NCI-H2227 treated with DMSO at 0.1 percent for 48 hours (cell line): ENCODE measurements at places on chromosomes 1 and 21.

DNA sequence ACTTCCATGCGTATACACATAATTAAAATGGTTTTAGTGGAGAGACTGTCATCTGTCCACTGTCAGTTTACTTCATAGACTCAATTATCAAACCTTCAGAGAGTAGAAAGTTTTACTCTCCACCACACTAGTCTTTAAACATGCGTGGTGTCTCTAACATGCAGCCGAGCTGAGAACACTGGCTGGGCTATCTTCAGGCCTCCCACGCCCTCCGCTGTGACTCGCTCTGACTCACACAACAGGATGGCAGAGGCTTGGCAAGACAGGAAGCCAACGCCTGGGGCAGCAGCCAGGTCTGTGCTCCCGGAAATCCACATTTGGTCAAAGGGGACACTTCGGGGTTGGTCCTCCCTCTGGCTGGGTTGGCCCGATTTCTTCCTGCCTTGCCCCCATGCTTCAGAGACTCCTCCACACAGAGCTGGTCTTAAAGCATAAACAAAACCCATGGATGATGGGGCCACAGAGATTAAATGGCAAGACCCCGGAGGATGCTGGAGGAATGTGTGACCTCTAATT, 22.7 kb upstream of the IFNGR2 start:
- no peak for DNase-seq

DNA sequence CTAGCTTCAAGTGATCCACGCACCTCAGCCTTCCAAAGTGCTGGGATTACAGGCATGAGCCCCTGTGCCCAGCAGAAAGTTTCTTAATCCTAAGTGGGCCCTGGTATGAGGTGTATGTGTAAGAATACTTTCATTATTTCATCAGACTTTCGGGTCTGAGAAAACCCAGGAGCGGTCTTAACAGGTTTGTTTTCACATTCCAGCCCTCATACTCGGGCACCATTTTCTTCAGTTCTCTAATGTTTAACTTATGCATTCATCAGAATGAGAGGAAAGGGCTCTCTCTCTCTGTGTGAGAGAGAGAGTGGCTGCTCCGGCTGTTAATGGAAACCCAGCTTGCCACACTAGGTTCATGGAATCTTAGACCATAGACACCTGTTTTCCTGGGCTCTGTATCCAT, 4.2 kb upstream of the PADI1 start:
- no peak for DNase-seq

DNA sequence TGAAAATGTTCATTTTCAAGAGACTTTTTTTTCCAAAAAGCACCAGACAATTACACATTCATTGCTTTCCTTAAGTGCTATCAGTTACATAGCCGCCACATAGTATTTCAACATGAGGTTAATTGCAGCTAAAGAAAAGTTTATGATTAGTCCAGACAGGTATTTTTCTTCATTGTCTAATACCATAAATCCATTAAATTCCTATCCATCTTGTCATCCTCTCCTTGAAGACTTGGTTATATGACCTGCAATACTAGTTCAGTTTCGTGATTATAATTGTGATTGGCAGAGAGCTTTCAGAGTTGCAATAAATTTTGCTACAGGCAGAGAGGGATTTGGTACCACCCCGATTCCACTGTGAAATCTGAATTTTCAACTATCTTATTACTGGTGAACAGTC, 437.7 kb downstream of the GPATCH2 start:
- DNase-seq: no peak

- no peak for DNase-seq
These were observed 28.9 kb downstream of the RNF2 start for GRCh38 chr1:185074307-185074706.

- no peak for DNase-seq
These were observed 152.9 kb downstream of the NPHP4 start for GRCh38 chr1:5839161-5839880.

DNA sequence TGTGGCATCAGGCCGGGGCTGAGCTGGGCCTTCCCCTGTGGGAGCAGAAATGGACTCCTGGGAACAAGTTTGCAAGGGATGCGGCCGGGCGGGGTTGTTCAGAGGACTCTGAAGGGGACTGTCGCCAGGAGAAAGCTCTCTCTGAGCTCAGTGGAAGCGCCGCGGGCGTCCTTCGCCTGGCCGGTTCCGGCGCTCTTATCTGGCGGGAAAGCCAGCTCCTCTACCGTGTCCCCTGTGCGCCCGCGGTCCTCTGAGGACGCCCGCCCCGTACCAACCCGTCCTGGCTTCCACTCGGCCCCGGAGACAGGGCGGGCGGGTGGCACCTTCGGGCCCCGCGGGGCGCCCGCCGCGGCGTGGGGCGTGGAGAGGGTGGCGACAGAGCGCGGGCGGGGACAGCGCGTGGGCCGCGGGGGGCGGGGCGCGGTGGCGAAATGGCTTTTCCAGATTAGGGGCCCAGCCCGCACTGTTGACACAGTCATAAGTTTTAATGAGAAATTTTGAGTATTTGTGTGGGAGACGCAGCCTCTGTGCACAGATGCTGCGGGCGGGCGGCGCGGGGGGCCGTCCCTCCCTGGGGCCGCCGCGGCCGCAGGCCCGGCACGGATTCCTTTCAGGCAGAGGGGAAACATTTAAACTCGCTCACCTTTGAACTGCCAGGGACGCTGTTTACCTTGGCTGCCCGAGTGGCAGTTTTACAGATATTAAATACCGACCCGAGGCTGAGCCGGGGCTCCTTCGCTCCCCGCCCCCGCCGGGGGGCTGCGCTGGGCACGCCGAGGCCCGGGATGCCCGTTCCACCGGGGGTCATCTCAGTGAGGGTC, 70.2 kb downstream of the FOXD2 start:
- peak; percentile 30 for DNase-seq

DNA sequence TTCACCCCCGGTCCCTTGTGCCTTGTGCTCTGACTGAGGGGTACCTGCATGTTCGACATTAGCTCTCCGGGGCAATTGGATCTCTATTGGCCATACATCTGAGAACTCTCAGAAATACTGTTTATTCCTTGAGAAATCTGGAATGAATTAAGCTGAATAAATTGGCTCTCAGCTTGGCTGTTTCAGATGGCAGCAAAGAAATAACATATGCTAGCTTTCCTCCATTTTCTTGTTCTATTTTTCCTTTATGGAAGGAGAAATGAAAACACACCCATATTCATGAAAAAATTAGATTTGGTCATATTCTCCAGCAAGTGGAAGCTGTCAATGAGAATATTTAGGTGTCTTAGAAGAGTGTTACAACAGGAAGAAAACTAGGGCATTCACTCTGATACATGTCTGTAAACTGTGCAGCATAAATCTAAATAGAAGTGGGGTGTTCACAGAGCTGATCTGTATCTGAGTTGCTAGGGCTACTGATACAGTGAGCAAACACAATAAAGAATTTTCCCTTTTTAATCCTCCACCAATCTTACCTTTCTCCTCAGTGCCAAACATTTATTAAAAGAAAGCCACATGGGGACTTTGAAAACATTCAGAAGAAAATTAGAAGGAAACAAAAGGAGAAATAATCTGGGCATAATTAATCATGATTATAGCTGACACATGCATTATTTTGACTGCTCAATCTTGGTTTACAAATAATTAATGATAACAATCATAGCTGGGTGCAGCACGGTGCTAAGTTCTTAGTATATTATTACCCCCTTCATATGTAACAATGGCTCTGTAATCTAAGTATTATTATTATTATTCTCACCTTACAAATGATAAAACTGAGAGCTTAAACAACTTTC, 671.9 kb upstream of the USP24 start:
- DNase-seq: no peak

DNA sequence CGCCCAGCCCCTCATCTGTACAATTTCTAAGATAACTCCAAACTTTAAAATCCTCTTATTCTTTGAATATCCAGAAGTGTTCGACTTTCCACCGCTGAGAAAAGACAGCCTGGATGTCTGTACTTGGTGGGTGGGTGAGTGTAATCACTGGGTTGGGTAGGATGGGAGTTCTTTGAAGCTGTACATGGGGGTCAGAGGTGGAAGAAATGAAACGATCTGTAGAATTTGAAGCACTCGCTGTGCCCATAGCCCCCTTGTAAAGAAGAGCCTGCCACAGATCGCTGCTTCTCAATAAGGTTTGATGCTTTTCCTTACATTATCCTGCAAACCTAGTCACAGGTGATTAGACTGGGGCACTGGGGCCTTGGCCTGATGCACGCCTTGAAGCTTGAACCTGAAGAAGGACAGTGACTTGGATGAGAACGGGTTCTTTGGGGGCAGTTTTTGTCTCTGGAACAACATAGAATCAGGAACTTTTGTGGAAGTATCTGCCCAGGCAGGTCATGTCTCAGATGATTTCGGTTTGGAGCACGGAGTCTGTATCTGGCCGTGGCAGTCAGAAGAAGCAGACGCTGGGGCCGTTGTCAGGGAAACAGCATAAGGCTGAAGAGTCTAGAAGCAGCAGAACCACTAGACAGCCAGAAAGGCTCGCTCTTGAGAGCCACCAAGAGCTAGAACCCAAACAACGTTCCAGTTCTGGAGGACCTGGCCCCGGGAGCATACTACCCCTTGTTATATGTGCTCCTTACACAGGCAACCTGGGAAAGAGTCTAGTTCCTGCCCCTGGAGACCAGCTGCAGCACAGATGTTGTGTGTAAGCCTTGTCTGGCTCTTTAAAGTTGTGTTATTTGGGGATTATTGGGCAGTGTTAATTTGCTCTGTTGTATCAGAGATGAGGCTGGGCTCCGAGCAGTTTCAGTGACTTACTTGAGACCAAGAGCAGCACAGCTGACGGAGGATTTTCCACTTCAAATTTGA, 45.1 kb upstream of the SCCPDH start:
- no peak for DNase-seq

DNA sequence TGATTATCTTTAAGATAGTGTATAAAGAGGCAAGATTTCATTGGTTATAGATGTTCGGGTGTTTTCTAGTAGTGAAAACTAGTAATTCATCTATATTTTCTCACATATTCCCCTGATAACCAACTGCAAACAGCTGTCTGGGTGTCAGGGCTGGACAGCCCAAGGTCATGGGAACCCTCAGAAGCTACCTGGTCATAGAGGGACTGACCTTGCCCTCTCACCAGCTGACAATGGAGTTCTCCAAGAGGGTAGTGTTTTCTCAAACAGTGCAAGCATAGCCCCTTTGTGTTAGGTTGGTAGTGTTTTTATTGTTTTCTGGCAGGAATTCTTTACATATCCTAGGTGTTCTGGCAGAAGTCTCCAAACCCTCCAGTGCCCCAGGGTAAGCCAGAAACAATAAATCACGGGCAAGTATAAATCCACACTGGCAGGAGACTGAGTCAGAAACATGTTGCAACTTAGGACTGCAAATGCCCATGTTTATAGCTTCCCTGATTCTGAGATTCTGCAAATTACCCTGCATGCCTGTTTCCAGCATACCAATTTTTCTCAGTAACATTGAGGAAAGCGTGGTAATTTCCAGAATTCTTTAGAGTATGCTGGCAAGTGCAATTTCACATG, 82.8 kb upstream of the ATP1A1 start:
- DNase-seq: no peak

DNA sequence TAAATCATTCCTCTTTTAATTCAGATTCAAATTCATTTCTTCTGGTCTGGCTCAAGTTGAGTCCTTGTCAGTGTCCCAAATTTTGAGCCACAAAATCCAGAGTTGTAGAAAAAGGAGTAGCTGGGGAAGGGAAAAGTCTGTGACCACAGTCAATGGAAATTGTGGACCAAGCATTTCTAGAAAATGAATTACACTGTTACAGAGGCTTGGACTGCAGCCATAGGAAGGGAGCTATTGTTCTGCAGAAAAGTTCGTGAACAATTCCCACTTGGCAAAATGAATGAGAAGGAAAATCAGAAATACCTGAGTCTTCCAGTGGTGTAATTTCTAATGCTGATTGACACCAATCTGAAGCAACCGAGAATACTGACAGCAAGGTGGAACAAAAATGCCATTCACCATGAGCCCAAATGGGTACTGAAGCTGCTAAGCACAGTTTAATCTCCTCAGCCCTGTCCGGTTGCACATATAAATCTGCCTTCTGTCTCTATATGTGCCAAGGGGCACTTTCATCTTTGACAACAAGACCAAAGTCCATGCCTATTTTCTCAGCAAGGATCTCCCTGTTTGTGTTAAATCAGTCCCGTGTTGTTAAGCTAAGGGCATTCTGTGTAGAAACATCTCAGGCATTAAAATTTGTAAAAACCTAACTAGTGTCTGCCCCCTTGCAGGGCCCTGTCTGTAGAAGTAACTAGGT, 51.3 kb downstream of the TEX35 start:
- no peak for DNase-seq

- no peak for DNase-seq
These were observed 15.5 kb downstream of the SLC45A1 start for GRCh38 chr1:8333246-8333987.

DNA sequence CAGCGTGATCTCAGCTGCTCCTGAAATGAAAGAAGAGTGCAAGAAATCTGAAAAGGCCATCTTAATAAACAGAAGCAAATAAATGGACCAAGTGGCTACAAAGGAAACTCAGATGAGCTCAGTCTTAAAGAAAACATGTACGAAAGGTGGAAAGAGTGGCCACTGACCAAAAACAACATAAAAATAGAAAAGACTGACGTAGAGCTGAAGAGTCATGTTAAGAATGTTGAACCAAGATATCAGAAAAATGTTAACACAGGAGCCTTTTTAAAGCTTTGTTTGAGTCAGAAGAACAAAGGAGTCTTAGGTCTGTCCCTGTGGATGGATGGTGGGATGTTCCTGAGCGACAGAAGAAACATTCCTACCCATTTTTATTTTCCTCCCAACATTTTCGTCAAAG, 30.8 kb upstream of the ZNF648 start:
- no peak for DNase-seq

- DNase-seq: no peak
These were observed 444.8 kb downstream of the KIF26B start for GRCh38 chr1:245599371-245600174.

DNA sequence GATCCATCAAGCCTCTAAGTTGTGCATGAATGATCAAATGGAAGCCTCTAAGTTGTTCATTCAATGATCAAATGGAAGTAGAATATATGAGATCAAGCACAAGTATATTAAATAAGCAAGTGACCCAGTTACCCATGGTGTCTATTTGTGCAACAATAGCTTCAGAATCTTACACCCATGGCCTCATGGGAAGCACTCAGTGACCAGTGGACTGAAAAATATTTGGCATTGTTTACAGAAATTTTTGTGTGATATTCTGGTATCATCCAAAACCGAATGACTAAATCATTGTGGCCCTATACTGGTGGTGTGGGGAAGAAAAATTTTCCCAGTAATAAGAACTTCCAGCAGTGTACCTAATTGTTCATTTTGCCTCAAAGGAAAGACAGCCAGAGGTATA, 46.6 kb downstream of the DUSP10 start:
- no peak for DNase-seq

DNA sequence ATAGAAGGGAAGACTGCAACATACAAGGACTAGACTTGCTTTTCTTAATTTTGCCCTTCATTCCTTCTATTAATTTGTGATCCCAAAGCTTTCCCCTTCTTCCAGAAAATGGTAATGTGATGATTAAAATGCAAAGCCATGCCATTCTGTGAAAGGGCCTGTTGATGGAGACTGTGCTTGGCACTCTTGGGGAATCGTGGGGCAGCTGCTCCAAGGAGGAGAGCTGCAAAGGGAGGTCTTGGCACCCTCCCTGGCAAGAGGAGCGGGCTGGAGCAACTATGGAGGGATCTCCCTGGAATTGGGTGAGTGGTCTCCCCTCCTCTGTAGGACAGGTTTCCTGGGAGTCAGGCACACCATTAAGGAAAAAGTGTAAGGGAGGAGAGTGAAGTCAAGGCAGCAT, 16.6 kb downstream of the CACNA1S start:
- DNase-seq: no peak
